A172 (cell line): ENCODE measurements at places on chromosomes 13 and 19.

GRCh38 chr19:33416307-33417215 is 43.1 kb downstream of the CEBPG start:
- peak; percentile 74 for DNase-seq

DNA sequence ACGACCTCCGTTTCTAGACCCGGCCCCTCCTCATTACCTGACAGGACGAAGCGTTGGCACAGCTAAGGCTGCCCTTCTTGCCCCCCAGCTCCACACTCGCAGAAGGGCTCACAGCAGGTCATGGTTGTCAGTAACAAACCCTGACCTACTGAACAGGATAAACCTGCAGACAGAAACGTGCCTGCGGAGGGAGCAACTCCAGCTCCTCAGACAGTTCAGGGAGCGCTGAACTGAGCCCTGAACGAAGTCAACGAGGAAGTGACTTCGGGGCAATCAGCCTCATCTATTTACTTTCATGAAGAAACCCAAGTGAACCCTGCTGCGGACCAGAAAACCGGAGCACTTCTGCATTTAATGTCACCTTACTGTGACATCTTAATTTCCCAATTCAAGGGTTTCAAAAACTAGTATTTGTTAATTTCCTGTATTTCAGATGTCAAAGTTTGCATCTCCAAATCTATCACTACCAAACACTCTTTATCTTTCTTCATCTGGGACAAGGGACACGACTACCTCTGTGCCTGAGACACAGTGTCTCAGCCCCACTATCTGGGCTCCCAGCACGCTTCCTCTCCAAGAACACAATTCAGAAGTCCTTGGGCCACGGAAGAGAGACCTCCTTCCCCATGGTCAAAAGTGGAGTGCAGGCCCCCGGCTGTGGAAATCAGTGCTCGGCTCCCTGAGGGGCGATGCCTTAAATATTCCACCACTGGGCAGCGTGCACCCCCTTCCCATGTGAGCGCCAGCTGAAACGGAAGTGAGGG is 40.2 kb downstream of the CARS2 start:
- DNase-seq = no peak

DNA sequence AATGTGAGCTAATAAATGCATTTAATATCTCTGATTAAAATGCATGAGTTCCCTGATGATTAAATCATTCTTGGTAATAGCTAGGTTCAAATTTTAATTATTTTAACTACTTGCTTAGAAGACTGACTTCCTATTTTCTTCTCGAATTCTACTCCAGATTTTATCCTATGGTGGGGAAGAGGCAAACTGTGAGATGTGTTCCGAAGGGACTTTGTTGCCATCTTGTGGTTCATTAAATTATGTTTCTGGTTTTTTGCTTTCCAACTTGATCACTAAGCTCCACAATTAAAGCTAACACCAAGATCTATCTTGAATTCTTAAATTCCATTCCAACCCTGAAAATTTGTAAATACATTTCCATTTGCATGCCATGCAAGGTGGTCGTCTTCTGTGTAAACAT is 538.4 kb upstream of the PCDH20 start:
- DNase-seq = peak; percentile 39

DNA sequence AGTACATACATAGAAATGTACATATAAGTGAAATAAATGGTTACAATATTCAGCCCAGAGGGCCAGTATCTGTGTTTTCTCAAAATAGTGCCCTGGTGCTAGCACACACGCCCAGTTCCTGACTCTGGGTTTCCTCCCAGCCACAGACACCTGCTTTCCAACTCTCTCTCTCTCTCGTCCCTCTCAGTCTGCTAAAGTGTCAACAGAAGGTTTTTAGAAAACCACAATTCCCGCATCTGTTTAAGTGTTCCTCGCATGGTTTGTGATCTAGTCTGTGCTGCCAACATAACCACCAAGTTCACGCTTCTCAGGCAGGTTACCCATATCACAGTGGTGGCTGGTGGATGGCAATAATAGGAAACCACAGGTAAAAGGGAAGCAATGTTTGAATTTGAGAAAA is 17.8 kb upstream of the UPF3A start:
- no peak for DNase-seq

GRCh38 chr19:43316591-43317319 is 36.7 kb upstream of the CD177 start:
- peak; percentile 42 for DNase-seq

- DNase-seq = no peak
Measured at GRCh38 chr19:46090444-46090843, 34.0 kb downstream of the IGFL3 start.

DNA sequence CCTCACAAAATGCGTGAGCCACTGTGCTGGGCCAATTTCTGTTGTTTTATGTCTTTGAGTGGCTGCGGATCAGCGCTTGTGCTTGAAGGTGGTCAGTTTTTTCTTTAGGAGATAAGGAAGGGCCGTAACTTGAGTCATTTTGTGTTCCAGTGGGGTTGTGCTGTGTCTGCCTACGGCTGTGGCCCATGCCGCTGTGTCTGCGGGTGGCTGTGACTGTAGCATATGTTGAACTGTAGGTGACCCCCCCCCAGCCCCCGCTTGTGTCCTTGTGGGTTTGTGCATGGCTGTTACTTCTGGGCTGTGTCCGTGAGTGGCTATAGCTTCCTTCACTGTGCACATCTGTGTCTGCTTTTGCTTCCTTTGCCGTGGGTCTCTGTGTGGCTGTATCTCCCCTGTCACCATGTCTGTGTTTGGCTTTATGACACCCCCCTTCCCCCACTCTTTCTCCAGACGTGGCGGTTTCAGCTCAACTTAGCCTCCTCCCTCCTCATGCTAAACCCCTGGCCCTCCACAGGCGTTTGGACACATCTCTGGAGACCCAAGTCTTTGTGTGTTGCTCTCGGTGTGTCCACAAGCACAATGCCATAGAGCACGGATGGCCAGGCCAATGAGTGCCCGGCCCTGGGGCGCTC is 675 bp downstream of the PPP1R14A start:
- no peak for DNase-seq

DNA sequence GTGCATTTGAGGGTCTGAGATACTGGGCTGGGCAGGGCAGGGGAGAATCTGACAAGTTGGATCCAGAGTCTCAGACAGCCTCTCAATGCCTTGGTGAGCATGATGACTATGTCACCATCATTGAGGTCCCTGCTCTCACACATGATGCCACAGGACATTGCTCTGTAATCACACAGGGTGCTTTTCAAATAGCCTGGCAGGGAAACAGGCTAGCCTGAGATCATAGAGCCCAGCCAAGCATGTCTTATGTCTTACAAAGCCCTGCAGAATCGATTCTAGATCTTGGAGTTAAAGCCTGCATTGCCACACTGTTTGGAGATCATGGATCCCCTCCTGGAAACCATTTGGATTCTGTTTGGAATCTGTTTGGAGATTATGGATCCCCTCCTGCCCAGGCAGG is 5.3 kb downstream of the KCNN1 start:
- no peak for DNase-seq

GRCh38 chr13:109200556-109200955 is 571.1 kb downstream of the MYO16 start:
- DNase-seq = peak; percentile 15

- DNase-seq = peak; percentile 94
Measured at GRCh38 chr19:13260883-13261653, 110.9 kb downstream of the IER2 start.

- no peak for DNase-seq
Measured at GRCh38 chr13:113468472-113469201, 15.3 kb upstream of the ADPRHL1 start.

GRCh38 chr19:4089400-4089908 is 22.8 kb upstream of the ZBTB7A start:
- no peak for DNase-seq

GRCh38 chr13:50850445-50850844 is 7.0 kb upstream of the DLEU7 start:
- no peak for DNase-seq

- DNase-seq = no peak
Measured at GRCh38 chr19:50909240-50910070, 1.7 kb downstream of the KLK4 start.

- DNase-seq = peak; percentile 3
Measured at GRCh38 chr13:84303035-84303434, 420.8 kb upstream of the SLITRK1 start.

GRCh38 chr19:52258426-52258825 is 11.0 kb upstream of the ZNF766 start:
- no peak for DNase-seq

DNA sequence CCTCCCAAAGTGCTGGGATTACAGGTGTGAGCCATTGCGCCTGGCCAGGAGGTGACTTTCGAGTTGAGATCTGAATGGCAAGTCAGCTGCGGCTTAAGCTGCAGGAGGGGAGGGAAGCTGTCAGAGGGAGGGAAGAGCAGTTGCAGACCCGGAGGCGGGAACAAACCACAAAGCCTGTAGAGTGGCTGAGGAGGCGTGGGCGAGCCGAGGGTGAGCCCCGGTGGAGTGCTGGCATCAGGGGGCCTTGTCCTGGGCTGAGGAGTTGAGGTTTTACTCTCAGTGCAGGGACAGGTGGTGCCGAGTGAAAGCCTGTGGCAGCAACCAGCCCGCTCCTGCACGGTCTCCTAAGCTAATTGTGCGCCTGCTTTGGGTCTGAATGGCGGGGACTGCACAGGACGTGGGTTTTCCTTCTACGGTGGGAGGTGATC is 24.2 kb downstream of the PPP1R37 start:
- no peak for DNase-seq

- DNase-seq = no peak
Measured at GRCh38 chr13:38415233-38415632, 65.6 kb downstream of the UFM1 start.

DNA sequence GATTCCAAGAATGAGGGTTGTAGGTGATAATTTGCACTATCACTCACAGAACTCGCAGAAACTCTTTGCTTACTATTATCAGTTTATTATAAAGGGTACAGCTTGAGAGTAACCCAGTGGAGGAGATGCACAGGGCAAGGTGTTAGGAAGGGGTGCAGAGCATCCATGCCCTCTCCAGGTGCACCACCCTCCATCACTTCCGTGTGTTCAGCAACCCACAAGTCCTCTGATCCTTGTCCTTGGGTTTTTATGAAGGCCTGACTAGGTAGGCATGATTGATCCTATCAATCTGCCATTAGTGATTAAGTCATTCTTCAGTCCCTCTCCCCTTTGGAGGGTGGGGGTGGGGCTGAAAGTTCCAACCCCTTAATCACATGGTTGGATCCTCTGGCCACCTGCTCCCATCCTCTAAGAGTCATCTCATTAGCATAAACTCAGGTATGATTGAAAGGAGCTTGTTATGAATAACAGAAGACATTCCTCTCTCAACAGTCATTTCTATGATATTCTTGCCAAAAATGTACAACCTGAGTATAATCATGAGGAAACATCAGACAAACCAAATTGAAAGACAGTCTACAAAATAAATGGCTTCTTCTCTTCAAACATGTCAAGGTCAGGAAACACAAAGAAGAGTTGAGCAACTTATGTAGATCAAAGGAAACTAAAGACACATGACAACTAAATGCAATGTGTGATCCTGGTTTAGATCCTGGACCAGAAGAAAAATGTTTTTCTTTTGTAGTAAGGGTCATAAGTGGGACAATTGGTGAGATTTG is 225.4 kb downstream of the PCCA start:
- DNase-seq = no peak

GRCh38 chr19:58556622-58557220 is 1.7 kb downstream of the UBE2M start:
- DNase-seq = no peak

- no peak for DNase-seq
Measured at GRCh38 chr19:54077334-54077733, 3.8 kb downstream of the TARM1 start.

DNA sequence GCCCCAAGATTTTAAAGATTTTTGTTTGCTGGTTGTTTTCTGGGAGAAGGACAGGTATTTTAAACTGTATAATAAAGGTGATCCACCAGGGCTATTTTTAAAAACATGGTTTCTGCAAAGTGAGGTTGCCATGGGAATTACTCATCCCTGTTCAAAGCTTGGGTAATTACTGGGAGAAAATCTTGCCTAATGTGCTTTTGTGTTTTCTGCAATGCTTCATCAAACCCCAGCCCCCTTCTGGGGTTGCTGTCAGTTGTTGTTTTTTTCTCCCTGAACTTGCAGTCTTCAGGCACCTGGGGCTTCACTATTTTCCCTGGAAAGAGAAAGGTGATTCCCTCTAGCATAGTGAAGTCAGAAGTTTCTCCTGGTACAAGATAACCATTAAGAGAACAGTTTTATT is 277.2 kb downstream of the NALCN start:
- DNase-seq = no peak

- DNase-seq = peak; percentile 75
Measured at GRCh38 chr19:46786236-46787039, 2.0 kb downstream of the SLC1A5 start.

DNA sequence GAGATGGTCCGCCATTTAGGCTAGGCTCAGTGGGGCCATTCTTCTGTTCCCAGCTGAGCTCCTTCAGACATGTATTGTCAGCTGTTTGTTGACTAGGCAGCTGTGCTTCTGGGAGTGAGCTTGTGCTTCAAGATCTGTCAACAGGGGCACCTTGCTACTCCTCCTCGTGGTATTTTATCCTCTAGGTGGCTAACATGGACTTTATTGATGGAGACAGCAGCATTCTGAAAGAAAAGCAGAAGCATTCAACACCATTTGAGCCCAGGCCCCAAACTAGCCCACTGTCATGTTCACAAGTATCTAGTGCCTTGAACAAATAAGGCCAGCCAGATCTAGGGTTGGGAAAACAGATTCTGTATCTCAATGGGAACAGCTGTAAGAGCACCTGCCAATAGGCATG is 65.9 kb downstream of the ZNF429 start:
- no peak for DNase-seq

GRCh38 chr13:71864986-71865873 is 1.8 kb downstream of the DACH1 start:
- no peak for DNase-seq

GRCh38 chr19:7230826-7231225 is 63.4 kb downstream of the INSR start:
- no peak for DNase-seq

DNA sequence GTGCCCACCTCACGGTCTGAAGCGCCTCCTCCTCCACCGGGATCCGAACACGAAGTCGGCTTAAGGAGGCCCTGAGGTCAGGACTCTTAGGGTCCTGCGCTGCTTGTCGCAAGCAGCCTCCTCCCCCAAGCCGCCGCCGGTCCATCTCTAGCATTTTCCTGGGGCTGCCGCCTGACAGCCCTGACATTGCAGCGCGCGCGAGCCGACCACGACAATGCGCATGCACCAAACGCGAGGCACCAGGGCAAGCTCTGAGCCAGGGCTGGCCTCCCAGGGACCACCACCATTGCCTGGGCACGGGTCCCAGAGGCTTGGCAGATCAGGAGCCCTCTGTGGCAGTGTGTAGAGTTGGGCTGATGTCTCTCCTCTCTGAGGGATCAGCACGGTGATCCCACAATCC is 63.8 kb upstream of the ZNF420 start:
- DNase-seq = no peak

DNA sequence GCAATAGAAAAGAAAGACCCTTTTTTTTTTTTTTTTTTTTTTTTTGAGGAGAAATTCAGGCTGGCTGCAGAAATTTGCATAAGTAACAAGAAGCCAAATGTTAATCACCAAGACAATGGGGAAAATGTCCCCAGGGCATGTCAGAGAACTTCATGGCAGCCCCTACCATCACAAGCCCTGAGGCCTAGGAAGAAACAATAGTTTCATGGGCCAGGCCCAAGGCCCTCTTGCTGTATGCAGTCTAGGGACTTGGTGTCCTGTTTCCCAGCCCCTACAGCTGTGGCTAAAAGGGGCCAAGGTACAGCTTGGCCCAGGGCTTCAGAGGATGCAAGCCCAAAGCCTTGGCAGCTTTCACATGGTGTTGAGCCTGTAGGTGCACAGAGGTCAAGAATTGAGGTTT is 88.4 kb upstream of the TPP2 start:
- no peak for DNase-seq
